Activated naive CD8-positive, alpha-beta T cell treated with anti-CD3 and anti-CD28 coated beads for 36 hours (primary cell): ENCODE measurements at places on chromosomes 4 and X.
A peak's percentile ranks its signal among the peaks of the same experiment; 100 is the strongest.

DNA sequence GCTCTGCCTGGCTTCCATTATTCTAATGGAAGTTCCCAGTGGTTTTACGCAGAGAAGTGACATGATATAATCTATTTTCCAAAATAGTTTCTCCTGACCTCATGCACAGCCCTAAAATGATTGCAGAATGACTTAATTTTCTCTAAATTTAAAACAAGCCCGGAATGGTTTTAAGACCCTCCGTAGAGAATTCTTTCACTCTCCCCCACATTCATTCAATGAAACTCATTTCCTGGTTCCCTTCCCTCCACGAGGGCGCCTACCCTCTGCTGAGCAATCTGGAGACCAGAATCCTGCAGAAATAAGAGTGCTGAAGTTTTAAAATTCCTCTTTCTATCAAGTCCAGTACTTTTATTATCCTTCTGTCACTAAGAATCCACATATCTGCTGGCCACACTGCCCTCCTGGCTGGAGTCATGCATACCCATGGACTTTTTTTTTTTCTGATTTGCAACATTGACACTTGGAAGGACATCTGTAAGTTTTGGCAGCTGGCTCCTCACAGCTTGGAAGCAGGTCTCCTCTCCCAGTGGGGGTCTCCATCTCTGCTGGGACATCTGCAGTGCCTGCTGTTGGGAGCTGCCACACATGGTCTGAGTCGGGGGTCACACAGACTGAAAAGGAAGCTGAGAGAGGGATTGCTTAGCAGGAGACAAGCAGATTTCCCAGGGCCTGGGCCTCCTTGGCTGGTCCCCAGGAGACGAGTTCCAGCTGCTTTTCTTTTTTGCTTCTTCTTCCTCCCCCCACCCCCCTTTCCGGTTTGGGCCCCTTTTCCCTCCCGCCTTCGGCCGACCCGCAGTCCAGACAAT, 86.1 kb downstream of the SOWAHB start:
- DNase-seq = no peak

DNA sequence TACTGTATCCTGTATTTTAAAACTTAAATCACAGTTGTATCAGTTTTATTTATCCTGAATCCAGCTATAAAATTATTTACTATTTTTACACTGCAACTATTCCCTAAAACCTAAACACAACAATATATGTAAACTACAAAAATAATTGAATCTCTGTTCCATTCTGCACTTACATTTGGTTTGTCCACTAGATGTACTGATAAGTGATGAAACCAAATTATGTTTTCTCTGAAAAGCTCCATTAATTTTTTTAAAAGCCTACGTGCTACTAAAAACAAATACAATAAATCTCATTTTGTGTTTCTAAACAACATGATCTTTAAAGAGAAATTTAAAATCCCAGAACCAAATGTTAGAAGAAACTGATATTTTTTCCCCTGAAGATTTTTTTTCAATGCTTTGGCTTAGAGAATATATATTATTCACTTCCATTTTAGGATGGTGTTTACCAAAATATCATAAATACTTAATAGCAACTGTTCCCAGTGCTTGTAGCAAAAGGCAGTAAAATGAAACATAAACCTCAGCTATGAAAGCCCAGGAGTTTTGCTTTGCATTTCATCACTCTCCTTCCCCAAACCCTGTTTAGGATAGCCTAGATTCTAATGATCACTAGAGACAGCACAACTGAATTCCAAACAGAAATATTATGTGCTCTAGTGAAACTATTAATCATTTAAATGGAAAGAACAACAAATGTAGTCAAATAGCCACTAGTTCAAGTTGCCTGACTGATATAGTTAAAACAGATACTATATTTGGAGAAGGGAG, 19.7 kb downstream of the ANTXR2 start:
- DNase-seq = no peak

DNA sequence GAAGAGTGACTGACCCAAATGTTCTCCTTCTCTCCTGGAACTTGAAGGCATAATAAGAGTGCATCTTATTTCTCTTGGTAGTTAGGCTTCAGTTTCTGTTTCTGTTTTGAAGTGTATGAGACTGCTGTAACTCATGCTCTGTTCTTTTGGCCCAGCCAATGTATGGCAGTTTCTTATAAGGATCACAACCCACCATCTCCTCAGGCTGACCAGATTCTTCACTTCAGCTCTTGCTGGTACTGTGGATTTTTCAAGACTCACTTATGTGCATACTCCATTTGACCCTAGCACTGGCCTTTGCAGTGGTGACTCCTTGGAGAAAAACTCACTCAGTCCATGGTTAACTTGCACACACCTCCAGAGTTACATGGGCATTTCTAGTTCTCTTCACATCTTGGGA, 9.6 kb upstream of the YTHDC1 start:
- no peak for DNase-seq

DNA sequence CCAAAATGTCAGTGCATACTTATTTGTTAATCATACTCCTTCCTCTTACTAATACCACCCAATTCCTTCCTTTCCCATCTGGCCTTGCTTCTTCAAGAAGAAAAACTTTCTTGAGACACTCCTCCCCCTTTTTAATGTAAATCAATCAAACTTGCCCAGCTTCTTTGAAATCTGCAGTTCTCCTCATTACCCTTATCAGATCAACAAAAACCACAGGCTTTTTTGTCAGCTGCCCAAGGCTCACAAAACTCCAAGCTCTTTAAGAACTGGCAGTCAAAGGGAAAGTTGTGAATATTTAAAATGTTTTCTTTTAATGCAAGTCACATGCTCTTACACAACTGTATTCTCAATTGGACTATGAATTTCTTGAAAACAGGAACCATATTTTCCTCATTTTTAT, 11.3 kb upstream of the MYOZ2 start:
- DNase-seq = no peak

- DNase-seq = no peak
Observed at GRCh38 chrX:131791608-131792355, 231.3 kb upstream of the STK26 start.

DNA sequence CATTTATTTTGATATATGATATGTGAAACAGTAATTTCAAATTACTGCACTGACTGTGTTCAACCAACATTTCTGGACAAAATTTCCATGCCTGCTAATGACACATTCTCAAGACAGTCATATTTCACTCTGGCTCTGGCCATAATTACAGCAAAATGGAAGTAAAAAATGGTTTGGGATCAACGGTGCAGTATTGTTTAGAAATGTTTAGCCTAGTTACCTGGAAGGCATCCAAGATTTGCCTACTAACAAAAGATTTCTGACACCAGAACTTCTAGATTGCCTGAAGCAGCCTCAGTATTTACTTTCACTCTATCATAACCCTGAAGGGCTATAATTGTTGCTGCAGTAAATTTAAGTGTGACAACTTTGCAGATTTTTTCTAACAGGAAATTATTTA, 416.3 kb downstream of the PCDH10 start:
- DNase-seq = no peak

GRCh38 chr4:13483768-13484121, 395 bp downstream of the RAB28 start:
- peak; percentile 17 for DNase-seq

DNA sequence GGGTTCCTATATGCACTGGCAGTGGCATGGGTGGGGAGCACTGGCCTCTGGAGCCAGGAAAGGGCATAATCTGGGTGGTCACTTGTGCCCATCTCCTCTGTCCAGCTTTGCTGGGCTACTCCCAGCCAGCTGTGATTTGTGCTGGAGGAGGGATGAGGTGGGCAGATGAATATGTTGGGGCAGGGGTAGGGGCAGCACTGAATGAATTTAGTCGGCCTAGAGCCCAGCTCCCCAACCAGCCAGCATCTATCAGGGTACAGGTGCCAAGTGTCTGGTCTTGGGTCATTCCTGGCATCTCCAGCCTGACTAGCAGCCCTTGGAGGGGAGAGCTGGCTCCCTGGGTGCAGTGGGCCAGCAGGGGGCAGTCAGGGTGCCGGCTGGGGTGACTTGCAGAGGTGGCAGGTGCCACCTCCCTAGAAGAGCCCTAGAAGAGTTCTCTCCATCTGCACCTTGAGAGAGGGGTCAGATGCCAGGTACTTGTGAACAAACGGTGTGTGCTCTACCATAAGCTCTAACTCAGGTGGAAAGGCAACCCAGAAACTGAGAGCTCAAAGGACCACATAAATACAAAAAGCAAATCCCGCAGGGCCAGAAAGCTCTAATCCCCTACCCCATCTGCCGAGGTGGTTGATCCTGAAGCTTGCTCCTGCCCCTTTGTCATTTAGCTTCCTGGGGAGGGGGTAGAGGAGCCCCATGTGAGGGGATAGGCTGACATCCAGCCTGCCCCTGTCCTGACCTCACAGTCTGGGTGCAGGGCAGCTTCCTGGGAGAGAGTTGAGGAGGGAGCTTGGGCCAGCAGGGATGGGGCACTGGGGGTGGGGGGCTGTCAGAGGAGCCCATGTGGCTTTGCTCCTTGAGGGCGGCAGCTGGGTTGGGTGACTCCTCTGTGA, 2.2 kb downstream of the SORCS2 start:
- DNase-seq = peak; percentile 29

DNA sequence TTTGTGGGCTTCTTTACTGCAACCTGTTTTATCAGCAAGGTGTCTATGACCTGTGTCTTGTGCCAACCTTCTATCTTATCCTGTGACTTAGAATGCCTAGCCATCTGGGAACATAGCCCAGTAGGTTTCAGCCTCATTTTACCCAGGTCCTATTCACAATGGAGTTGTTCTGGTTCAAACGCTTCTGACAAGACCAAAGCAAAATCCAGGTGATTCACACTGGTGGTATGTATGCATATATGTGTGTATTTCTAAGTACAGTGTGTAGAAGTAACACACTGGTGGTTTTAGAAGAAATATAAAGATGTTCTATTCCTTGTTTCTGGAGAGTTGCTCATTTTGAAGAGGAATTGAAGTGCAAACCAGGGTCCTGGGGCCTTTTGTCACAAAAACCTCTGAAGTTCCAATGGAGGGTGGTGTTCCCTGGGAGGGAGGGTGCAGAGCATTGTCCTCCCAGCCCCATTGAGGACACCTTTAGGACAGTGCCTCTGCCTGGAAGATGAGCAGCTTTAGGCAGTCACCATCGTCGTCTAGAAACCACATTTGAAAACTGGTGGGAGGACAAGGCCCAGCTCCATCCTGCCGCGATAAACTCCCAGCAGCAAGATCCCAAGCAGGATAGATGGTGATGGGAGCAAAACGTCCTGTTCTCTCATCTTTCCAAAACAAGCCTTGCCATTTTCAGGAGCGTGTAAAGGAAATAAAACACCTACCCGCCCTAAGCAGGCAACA, 191.4 kb downstream of the TSPAN5 start:
- no peak for DNase-seq

- no peak for DNase-seq
Observed at GRCh38 chr4:143183513-143184216, 1.1 kb upstream of the USP38 start.

GRCh38 chrX:70044541-70045245, 5.0 kb downstream of the AWAT2 start:
- DNase-seq = no peak

GRCh38 chr4:117983541-117984365, 50.5 kb upstream of the NDST3 start:
- no peak for DNase-seq

GRCh38 chr4:38177641-38178391, 217.6 kb downstream of the PTTG2 start:
- peak; percentile 45 for DNase-seq

- DNase-seq = no peak
Observed at GRCh38 chrX:21800344-21800770, 39.1 kb upstream of the MBTPS2 start.

DNA sequence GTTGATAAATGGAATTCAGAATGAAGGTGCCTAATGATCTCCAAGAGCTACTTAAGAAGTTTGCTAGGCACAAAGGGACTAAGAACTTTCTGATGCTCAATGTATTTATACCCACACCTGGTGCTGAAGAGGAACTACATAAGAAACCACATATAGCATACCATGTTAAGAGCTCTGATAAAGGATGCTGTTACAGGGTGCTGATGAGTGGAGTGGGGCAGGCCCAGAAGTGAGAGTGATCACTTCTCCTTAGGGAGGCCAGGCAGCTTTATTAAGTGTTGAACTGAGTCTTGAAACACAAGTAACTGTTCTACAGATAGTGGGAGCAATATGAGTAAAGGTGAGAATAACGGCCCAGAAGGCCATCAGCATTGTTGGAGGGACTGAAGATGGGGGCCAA, 68.3 kb upstream of the CHRDL1 start:
- no peak for DNase-seq

- no peak for DNase-seq
Observed at GRCh38 chr4:152458801-152459302, 77.0 kb downstream of the FBXW7 start.

DNA sequence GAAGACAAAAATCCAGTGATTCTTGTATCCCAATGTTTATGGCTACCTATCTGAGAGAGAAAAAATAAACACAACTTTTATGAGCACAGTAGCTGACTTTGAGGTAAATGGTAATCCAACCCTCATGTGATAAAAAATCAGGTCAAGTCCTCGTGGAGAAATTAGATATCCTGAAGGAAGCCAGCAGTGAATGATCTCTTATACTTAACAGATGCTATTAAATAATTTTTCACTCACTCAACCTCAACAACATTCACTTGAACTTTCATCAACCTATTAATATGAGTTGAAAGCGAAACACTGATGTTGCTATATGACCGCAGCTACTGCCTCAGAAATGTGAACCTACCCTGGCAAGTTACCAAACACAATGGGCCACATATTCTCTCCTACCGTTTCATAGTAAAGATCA, 105.4 kb downstream of the GPC3 start:
- DNase-seq = no peak

DNA sequence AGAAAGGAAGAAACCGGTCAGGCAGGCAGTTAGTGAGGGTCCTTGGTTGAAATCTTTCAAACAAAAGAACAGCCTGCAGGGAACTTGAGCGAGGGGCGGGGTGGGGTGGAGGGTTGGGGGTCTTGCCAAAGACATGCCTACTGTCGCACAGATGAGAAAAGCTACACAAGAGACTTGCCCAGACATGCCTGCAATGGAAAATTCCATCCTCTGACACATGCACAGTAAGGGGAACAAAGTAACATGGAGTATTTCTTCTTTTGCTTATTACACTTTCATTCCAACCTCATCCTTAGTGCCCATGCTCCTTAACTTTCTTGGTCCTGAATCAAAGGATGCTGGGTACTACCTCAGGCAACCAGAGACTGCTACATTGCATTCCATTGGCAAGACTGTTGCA, 1491.2 kb downstream of the STIM2 start:
- DNase-seq = no peak

DNA sequence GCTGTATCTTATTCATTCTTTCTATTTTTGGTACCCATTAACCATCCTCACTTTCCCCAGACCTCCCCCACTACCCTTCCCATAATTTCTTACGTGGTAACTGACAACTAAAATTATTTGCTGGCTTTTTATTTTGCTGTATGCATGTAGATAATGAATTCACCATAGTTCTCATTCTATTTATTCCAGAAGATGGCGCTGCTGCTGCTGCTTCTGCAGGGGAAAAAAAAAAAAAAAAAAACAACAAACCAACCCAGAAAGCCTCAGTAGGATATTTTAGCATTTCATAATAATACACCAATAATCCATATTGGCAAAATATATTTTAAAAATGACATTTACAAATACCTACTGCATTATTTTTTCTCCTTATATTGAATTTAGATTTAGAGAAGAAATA, 416.6 kb upstream of the MAGEB18 start:
- DNase-seq = no peak
